T-helper 2 cell (primary cell): ENCODE measurements at places on chromosomes 3 and 15.

GRCh38 chr15:100959066-100960050 lies 40.2 kb downstream of the LRRK1 start:
- DNase-seq = no peak

DNA sequence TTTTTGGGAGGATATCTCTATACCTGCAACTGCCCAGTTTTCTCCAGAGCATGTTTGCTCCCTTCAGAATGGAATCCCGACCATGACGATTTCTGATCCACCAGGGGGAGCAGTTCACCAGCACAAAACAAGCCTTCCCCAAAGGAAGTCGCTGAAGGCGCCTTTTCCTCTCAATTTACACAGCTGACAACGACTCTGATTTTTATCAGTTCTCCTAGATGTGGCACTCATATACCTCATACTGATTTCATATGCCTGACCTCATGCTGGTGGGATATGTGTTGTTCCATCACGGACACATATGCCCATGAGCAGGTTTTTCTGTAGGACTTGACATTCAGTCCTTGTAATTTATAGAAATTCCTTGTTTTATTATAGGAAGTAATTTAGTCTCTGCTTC lies 1028.2 kb downstream of the MCTP2 start:
- peak; percentile 12 for DNase-seq

DNA sequence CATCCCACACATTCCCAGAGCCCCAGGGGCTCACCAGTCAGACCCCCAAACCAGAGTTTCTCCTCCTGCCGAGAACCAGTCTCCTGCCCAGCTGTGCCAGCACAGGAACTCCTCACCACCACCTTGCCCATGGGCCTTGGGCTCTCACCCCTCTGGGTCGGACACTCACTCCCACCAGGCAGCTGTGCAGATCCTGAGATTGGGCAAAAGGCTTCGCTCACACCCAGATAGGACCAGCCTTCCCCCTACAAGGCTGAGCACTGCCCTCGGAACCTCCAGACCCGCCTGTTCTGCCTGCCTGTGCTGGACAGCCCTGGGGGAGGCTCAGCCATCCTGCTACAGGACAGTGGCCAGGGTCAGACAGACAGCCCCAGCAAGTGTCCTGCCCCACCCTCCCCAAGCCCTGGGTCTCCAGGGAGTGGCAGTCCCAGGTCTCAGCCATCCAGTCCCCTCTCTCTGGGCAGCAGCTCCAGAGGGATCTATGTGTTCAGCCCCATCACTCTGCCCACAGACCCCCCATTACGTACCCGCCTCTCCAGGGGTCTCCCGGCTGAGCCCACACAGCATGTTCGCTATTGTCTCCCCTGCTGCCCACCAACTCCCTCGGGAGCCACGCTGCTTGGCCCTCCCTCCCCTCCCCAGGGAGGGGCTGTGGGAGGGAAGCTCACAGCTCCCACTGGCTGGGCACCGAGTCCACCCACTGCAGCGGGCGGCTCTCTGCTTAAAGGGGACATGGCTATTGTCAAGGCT lies at the start of gene GRIP2:
Gene GRIP2 (minus strand): TSS at position 601 of the 750 bp plus-strand sequence. CDS start 34 bp downstream, at position 567.
- DNase-seq = no peak

DNA sequence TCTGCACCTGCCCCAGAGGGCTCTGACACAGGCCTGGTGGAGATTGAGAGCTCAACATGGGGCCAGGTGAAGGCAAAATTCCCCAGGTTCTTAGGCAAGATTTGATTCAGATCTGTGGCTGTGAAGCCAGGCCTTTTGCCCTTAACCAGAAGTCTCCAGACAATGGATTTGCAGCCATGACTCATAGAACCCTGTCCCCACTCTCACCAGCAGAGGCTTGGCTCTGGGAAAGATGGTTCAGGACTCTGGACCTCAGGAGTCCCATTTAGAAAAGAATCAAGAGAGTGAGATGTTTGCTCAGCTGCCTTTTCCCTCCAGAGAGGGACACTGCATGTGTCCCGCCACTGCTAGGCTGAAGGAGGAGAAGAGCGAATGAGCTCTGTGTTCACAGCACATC lies 361.4 kb upstream of the ICE2 start:
- DNase-seq = peak; percentile 3

GRCh38 chr15:96978937-96979473 lies 648.5 kb downstream of the NR2F2 start:
- no peak for DNase-seq

GRCh38 chr15:85580879-85581278 lies 200.5 kb downstream of the AKAP13 start:
- peak; percentile 32 for DNase-seq

- DNase-seq = no peak
Measured at GRCh38 chr15:100426937-100427336, 85.2 kb upstream of the ADAMTS17 start.

- no peak for DNase-seq
Measured at GRCh38 chr3:71616571-71617021, 33.1 kb upstream of the FOXP1 start.

DNA sequence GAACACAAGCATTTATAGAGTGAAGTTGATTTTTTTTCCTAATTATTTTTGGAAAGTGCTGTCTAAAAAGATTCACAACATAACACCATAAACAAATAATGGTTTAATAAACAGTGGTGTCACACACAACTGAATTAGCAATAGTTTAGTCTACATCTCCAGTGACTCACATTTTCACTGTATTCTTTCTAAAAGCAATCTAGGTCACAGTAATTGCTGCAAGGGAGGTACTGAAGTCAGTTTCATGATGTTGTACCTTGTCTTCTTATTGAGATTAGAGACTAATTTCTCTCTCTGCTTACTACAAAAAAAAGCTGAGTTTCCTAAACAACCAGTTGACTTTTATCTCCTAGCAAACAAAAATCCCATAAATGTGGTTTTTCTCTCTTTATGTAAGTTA lies 29.6 kb downstream of the PLSCR4 start:
- no peak for DNase-seq

GRCh38 chr15:60536951-60537350 lies 58.0 kb upstream of the ICE2 start:
- DNase-seq = no peak

GRCh38 chr15:24645627-24646026 lies 29.9 kb upstream of the NPAP1 start:
- no peak for DNase-seq

- DNase-seq = peak; percentile 30
Measured at GRCh38 chr15:56919031-56919608, 676 bp downstream of the TCF12 start.

- no peak for DNase-seq
Measured at GRCh38 chr3:32544894-32545293, 25.8 kb downstream of the DYNC1LI1 start.

DNA sequence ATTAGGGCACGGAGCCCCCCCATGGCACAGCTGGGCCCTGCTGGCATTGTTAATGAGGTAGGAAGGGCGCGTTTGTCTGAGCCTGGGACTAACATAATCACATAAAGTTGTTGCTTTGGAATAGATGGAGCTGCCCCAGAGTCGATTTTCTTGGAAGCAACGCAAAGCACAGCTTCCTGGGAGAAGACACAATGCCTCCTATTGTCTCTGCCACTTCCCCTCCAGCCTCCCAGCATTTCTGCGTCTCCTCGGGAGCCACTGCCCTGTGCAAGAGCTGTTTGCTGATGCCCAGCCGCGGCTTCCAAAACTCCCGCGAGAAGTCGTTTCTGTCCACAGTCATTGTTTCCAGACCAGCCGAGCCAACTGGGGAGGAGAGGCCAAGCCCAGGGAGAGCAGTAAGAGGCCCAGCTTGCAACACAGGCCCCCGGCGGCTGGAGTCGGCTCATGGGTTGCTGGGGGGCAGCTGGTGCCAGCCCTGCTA lies 18.1 kb upstream of the ALDH1A3 start:
- DNase-seq = no peak

DNA sequence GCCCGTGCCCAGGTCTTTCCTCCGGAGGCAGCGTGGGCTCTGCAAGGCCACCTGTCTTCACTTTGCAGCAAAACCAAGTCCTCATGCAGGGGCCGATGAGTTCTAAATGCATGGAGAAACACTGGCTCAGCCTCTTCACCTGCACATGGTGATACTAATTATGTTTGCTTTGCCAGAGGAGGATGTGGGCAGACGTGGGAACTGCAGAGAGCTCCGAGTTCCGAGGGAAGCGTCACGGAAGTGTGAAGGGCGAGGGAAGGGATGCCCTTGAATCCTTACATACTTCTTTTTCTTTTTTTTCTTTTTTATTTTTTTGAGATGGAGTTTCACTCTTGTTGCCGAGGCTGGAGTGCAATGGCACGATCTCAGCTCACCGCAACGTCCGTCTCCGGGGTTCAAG lies 74.8 kb downstream of the GABRG3 start:
- DNase-seq = no peak

DNA sequence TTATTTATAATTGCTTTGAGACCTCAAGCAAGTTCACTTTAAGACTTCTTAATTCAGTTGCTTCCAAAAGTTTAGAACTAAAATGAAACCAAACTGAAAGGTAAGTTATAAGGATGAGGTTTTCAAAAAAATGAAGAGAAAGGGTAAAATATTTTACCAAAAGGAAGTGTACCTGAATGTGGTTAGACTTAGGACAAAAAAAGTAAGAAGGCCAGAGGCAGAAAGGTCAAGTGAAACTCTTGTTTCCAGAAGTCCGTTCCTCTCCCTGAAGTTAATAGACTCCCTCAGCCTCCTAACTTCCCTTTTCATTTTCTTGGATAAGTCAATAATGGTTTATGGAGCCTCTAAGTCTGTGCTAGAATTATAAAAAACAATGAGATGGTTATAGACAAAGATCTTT lies 16.6 kb downstream of the BTLA start:
- no peak for DNase-seq

DNA sequence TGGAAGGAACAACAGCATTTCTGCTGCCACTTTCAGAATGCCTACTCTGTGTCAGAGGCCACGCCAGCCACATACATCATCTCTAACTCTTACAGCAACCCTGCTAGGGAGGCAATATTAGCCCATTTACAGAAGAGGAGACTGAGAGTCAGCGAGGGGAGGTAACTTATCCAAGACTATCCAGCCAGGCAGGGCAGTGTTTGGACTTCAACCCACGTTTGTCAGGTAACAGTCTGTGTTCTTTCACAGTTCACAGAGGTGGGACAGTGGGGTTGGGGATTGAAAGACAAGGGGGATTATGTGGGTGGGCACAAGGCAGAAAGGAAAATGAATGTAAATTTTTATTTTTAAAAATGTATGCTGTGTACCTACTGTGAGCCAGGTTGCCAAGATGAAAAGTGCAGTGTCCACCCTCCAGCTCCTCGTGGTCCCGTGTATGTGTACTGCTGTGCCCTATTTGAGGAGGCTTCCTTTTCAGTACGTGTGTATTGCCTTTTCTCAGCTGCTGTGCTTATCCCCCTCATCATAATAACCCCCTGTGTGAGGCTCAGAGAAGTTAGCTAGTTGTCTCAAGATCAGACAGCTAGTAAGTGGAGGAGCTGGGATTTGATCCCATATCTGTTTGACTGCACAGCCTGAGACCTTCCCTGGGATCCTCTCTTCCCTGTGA lies 16.5 kb upstream of the ATP2B2 start:
- no peak for DNase-seq

GRCh38 chr3:120113128-120114116 lies 19.2 kb upstream of the GSK3B start:
- DNase-seq = no peak

DNA sequence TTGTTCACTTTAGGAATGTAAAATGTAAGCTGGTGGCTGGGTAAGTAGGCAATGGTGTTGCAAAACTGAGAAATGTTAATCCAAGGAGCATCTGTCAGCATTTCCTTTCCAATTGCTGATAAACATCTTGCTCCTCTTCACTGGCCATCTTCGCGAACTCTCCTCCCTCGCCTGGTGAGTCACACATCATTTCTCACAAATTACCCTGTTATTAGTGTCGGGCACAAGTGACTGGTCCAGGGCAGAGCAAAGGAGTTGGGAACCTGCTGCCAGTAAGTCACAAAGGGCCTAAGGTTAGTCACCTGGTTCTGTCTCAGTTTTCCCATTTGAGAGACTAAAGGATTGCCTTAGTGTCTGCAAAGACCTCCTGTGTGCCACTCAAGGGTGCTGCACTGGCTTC lies 13.0 kb downstream of the CERS3 start:
- no peak for DNase-seq

GRCh38 chr3:59191651-59192050 lies 141.8 kb upstream of the CFAP20DC start:
- DNase-seq = no peak

DNA sequence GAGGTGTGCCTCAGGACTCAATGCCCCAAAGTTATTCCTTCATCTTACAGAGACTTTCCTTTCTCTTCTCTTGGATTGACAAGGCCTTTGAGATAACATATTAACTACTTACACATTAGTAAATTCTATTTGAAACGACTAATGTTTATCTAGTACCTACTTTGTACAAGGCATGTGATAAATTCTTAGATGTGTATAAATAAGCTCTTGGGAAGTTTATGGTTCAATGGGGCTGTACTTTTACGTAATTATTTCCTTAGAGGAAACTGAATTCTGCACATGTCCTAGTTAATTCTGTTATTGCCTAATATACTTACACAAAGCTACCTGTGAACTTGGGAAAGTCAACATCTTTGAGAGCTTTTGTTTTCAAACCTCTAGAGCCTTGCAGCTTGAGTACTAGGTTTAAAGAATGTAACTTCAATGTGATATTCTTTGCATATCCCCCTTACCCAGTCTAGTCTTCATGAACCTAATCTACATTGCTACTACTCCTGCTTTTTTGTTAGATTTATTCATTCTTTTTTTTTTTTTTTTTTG lies 58.5 kb upstream of the RAP2B start:
- DNase-seq = no peak

- no peak for DNase-seq
Measured at GRCh38 chr15:32120577-32121383, 90.5 kb downstream of the CHRNA7 start.

DNA sequence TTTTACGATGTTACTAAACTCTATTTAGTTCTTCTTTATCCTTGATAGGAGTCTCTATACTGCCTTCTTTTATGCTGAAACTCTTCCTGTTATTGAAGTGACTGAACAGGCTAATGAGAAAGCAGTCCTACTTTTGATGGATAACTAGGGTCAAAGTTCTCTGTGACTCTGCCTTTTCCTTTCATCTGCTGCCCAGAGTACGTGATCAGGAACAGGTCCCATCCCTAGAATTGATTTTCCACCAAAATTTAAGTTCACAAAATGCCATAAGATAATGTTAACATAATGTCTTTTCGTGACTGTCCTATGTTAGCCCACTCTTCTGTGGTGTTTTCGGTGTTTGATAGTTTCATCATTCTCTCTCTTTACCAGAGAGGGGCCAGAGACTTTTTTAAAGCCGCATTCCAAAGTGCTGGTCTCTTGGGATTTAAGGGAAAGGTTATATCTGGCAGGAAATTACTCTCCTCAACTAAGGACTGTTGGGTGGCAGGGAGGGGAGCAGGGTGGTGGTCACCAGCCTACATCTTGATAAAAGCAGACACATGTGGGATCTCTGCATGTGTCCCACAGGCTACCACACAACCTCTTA lies 50.3 kb upstream of the PLXND1 start:
- DNase-seq = no peak

- peak; percentile 86 for DNase-seq
Measured at GRCh38 chr3:46298871-46299607, 54.9 kb upstream of the CCR2 start.

- no peak for DNase-seq
Measured at GRCh38 chr15:74917676-74918075, 11.0 kb upstream of the FAM219B start.

- no peak for DNase-seq
Measured at GRCh38 chr3:15434756-15435155, 7.4 kb downstream of the EAF1 start.

- no peak for DNase-seq
Measured at GRCh38 chr3:183944775-183945174, 60.1 kb upstream of the PARL start.
